ENCODE measurements at places on chromosomes 11 and 22.

GRCh38 chr11:68780829-68781228, 29.5 kb upstream of the TESMIN start:
- DNase-seq: peak; percentile 8

GRCh38 chr11:132814410-132814809, 717.9 kb downstream of the OPCML start:
- DNase-seq: no peak

- no peak for DNase-seq
Observed at GRCh38 chr11:126444072-126444471, 88.6 kb downstream of the ST3GAL4 start.

DNA sequence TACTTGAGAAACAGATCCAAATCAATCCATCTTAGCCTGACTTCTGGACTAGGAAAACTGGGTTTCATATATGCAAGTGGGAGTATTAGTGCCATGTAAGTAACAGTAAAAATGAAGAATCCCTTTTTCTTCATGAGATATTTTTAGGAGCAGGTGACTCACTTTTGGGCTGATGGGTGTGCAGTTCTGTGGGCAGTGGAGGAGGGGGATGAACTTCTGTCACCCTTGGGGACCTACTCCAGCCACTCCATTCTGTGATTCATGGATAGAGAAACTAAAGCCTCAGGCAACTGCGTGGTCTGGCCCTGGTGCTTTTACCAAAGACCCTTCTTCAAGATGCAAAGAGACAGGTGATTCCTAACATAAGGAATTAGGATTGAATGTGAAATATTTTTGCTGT, 208.6 kb upstream of the NARS2 start:
- DNase-seq: no peak

GRCh38 chr11:68667511-68668500, 16.5 kb upstream of the GAL start:
- no peak for DNase-seq
